ENCODE measurements at places on chromosomes 5 and 9.

DNA sequence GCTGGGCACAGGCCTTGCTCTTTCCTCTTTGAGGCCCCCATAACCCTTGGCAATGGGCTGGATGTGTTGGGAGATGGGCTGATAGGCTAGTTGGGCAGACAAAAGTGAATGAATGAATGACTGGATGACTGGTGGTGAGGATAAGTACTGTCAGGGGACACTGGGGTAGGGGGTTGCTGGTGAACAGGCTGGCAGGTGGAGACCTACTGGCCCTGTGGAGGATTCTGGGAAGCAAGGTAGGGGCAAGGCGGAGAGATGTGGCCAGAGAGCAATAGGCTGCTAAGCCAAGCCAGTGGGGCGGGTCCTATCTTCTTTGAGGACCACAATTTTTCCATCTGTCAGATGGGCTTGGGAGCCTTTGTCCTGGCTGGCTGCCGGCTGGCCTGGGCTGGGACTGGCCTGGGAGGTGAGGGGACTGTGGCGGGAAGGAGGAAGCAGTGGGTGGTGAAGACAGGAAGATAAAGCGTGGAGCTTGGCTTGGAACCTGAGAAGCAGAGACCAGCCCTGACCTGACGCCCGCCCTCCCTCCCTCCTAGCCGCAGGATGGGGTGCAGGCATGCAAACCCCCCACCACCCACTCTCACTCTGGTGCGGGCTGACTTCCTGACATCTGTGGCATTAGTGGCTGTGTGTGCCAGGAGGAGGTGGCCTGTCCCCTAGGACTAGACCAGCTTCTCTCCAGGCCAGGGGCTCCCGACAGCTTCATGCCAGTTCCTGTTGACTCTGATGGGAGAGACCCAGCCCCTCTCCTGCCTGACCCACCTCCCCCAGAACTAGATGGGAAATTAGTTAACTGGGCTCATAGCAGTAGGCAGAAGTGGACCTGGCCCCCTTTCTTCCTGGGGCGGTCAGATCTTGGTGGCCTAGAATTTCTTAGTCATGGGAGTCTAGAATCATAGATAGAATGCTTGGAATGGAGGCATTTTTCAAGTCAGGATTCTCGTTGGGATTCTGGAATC is 9.5 kb downstream of the CXXC5 start:
- no peak for DNase-seq

GRCh38 chr5:56663523-56663922 is 151.8 kb upstream of the MAP3K1 start:
- DNase-seq: no peak

DNA sequence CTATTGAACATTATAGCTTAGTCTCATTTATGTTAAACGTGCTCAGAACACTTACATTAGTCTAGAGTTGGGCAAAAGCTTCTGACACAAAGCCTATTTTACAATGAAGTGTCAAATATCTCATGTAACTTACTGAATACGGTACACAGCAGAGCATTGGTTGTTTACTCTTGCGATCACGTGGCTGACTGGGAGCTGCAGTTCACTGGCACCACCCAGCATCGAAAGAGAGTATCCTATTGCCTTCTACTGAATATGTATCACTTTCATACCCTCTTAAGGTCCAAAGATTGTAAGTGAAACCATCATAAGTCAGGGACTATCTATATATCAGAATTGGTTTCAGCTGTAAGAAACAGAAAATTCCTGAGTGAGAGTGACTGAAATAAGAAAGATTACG is 42.6 kb upstream of the OSMR start:
- DNase-seq: no peak

GRCh38 chr9:107696302-107696701 is 206.7 kb upstream of the KLF4 start:
- no peak for DNase-seq

DNA sequence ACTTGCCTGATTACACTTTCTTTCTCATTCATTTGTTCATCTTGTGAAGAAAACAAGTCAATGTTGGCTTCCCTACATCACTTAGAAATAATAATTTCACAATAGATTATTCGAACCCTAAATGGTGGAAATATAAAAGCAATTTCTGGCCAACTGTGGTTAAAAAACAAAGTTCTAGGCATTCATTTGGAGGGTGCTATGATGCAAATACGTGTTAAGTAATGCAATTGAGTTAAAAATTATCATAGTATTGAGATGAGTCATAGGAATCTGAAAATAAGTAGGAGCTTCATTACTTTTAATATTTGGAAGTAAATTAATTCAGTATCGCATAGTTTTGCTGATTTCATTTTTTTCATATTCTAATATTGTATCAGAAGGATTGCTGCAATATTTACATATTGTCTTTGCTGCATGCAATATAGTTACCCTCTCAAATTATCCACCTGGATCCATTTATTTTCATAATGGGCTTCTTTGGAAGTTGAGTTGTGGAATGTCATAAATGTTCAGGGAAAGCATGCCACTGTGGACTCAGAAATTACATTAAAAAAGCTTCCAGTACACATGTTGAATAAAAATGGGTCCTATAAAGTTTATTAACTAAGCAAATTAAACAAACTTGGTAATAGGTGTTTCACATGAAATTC is 647.7 kb upstream of the WWC1 start:
- DNase-seq: no peak

- no peak for DNase-seq
Observed at GRCh38 chr9:81627481-81627880, 61.9 kb downstream of the TLE1 start.

DNA sequence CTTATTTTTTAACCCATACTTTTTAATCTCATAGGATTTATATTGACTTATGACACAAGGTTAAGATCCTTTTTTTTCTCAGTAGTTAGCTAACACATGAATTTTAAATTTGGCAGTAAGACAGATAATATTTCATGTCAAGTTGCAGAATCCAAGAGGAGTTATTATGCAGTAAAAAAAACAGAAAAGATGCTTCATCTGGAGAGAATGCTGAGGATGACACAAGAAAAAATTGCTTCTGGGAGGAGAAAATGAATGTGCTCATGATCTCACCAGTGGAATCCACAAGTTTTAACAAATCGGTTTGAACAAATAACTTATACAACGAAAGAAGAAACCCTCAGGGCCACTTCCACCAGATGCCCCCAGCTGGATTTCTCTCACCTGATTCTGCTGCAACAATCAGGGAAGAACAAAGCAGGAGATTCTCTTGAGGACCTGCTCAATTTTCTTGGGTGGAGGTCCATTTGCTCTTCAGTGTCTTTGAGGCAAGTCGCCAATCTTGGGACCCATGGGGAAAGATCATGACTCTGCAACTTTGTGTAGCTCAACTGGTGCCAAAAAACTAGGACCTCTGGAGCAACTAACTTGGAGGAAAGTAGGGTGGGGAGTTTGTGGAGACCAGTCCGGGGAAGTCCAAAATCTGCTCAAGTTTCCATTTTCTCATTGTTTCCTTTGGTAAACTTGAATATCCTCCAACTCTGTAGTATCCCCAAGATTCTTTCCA is 50.5 kb upstream of the TNFSF15 start:
- DNase-seq: no peak

DNA sequence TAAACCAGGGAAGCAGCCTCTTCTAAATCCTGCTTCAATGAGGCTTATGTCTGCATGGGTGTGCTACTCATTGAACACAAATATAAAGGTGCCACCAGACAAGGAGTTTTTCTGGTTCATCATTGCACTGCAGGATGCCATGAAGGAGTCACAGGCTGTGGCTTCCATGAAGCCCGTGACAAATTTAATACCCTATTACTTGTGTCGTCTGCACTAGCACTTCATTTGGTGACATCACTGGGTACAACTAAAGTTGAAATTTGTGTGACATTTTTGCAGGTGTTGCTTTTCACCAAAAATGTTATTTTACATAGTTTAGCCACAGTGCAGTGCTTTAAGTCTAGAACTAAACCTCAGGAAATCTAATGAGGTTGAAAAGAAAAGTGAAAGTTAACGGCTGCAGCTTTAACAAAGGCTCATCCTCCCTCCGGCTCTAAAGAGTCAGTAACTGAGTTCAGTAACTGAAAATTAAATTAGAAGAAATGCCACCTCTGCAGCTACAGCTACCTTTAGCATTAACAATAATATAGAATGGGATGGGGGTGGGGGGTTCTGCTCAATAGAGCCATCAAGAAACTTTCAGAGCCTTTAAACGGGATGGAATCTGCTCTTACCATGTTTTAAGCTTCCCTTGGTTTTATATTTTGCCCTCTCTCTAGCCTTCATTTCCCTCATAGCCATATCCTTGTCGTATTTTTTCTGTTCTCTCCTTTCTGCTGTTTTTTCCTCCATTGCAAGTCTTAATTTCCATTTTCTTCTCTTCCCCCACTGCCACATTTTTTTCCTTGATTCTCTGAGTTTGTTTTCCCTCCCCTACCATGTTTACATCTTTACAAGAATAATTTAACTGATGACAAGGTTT is 233.8 kb upstream of the TMEM161B start:
- no peak for DNase-seq

- no peak for DNase-seq
Observed at GRCh38 chr5:37776826-37777225, 63.0 kb downstream of the GDNF start.

GRCh38 chr9:8684978-8685708 is 885.6 kb upstream of the DMAC1 start:
- DNase-seq: no peak

GRCh38 chr9:135908754-135909204 is 1.4 kb upstream of the CAMSAP1 start:
- DNase-seq: peak; percentile 11

- no peak for DNase-seq
Observed at GRCh38 chr9:123460091-123460490, 104.1 kb downstream of the CRB2 start.

DNA sequence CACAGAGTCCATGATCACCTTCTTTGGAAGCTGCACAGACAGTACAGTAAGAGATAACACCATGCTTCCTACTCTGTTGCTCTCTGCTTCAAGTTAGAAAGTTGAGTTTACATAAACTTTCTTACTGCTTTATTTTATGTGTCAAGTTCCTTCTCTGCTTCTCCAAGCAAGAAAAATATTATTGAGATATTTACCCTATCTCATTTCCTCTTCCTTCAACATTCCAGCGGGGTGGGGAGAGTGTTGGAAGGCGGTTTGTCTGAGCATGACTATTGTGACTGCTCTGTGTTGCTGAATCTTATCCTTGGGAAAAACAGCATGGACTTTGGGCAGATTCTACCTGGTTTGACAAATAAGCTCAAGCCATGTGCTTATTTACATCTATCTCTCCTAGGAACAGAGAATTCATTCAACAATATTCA is 66.9 kb upstream of the EPB41L4A start:
- no peak for DNase-seq

- DNase-seq: no peak
Observed at GRCh38 chr5:26578002-26578401, 460.4 kb downstream of the CDH9 start.

GRCh38 chr9:90659650-90660364 is 17.2 kb upstream of the DIRAS2 start:
- DNase-seq: no peak

DNA sequence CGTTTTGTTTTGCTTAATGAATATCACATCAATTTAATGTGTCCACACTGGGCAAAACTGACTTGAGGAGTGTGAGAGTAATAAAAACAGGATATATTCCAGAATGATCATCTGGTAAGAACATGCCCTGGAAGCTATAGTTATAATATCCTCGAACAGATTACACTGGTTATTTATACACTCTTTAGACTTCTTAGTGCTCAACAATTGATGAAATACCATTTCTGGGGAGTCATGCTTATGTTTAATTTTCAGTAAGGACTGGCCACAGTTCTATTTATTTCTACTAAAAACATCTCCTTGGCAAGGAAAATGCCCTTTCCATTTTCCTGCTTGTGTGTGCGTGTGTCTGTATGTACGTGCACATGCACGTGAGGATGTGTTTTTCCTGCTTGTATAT is 205.0 kb downstream of the TRIO start:
- no peak for DNase-seq

DNA sequence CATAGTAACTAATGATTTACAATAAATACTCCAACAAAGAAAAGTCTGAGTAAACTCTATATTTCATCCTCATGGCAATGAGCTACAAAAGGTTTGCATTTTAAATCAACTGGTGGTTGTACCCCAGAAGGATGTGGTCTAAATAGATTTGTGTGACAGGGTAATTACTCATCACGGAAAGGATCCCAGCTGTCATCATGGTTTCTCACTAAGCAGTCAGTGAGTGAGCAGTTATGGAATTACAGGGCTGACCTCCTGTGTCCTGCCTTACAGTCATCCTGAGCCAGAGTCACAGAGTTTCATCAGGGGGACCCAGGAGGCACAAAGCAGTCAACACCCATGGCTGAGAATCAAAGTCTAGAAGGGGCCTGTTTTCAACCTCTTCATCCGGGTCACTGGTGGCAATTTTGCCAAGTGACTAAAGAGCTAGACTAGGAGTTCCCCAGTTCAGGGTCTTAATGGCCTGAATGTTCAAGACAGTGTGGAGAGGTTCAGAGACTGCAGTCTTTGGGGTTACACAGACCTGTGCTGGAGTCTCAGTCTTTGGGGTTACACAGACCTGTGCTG is 210.7 kb upstream of the SLC24A2 start:
- DNase-seq: peak; percentile 91

- DNase-seq: no peak
Observed at GRCh38 chr5:181187500-181188213, 17.3 kb downstream of the TRIM7 start.

GRCh38 chr9:134983074-134983473 is 65.4 kb upstream of the FCN1 start:
- DNase-seq: peak; percentile 38

GRCh38 chr9:4983601-4984165 is 1.4 kb upstream of the JAK2 start:
- DNase-seq: no peak

GRCh38 chr9:17140418-17140817 is 5.6 kb downstream of the CNTLN start:
- DNase-seq: no peak

DNA sequence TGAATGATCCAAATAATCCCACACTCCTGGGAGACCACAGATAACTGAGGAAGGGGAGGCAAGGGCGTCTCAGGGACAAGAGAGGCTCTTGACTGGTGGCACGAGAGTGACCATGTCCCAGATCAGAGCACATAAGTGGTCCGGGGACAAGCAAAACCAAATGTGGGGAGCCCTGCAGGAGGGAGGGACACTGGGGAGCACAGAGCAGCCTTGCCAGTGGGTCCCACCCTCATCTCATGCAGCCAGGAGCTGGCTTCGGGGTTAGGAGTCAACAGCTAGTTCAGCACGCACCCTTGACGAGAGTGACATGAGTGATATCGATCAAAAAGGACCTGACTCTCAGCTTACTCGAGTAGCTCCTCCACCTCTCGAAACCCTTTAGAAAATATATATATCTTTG is 16.5 kb upstream of the UBE2QL1 start:
- DNase-seq: no peak

Measured in NCI-H82 (cell line).